ENCODE measurements at places on chromosomes 5 and 9.

DNA sequence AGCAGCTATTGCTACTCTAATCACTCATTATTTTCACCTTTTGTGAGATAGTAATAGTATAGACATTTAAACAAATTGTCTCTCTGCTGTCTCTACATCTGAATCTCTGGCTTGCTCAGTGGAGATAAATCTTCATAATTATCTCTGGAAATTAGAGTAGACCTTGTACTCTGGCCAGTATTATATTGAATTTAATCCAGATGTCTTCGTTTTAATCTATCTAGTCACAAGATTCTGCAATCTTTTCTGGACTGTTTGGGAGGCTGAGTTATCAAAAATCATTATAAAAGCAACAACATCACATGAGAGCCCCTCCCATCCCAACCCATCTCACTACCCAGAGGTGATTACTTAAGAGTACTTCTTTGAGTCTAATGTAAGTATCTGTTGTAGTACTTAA lies 19.0 kb downstream of the ARHGAP26 start:
- no peak for DNase-seq

GRCh38 chr5:2776337-2777302 lies 25.1 kb upstream of the IRX2 start:
- DNase-seq, result no peak

DNA sequence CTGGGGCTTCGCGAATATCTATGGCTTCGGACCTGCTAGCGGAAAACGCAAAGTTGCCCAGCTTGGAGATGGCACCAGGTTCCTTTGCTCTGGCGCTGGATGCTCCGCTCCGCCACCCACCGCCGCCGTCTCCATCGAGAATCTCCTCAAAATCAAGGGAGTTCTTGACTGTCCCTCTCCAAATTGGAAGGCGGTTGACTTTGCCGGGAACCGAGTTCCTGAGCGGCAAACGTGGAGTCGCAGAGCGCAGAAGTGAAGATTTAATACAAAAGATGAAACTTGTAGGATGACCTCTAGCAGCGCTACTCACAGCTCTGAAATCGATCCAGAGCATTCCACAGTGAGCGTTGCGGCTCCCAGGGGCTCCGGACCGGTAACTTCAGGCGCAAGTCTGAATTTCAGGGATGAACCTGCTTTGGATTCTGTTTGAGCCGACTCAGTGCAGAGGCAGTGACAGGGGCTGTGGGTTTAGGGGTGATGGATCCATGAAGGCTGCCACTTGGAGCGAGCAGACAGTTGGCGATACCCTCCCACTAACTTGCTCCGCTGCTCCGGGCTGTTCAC lies 1641.5 kb upstream of the C9orf72 start:
- DNase-seq, result no peak

- no peak for DNase-seq
These were observed 33.5 kb upstream of the ZNF354B start for GRCh38 chr5:178826216-178826615.

DNA sequence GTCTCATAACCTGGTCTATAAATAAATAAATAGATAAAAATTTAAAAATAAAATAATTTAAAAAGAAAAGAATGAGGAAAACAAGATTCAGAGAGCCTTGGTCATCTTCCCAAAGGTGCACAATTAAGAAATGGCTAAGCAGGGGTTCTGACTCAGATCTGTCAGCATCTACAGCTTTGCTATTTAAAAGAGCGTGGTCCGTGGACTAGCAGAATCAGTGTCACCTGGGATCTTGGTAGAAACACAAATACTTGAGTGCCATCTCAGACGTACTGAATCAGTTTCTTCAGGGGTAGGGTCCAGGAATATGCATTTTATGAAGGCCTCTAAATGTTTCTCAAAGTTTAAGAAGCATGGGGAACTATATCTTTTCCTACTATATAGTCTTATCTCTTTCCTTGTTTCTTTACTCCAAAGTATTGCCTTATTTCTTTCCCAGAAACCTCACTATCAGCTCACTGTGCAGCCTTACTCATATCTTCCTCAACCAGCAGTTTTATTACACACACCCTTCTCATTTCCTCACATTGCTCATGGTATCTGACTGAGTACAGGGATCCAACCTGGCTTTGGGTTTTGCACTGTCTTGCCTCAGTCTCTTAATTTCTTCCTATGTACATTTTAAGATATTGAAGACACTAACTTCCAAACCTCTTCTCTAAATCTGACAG lies 58.6 kb downstream of the TMC1 start:
- DNase-seq, result no peak

GRCh38 chr5:168356592-168356991 lies 65.1 kb downstream of the WWC1 start:
- no peak for DNase-seq

- no peak for DNase-seq
These were observed 65.0 kb upstream of the ANGPTL2 start for GRCh38 chr9:127187231-127187956.

DNA sequence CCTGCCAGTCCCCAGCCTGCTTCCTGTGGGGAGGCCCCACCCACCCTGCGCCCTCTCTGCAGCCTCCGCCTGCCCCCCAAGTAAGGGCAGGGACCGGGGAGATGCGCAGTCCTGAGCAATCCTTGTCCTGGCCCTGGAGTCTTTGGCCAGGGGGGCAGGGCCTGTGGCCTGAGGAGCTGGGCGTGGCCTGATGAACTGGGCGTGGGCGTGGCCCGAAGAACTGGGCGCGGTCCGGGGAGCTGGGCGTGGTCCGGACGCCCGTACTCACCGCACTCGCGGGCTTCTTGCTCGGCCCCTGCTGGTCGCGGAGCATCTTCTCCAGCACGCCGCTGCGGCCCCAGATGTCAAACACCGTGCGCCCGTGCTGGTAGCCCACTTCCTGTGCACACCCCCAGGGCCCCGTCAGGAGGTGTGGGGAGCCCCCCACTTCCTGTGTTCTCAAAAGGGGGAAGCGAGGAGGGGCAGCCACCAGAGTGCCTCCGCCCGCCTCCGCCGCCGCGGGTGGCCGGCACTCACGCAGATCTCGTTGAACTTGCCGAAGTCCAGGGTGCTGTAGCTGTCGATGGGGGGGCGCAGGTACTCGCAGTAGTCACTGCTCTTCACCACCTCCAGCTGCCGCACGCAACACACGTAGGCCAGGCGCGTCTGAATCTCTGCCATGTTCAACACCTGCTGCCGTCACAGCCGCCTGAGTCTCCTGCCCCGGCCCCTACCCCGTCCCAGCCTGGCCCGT lies 2.7 kb upstream of the NSMF start:
- no peak for DNase-seq

DNA sequence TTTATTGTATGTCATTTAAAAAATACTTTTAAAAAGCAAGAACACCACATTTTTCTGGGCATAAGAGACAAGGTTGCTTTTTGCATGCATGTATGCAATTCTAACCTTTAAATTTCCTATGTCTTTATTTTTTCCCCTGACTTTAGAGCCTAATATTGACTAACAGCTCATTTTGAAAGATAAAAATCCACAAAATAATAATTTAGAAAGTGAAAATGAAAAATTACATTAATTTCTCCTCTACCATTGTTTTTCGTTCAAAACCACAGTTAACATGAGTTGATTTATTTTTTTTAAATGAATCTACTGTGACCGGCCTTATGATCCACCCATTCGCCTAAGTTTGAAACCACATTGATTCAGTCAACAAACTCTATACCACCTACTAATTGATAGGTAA lies 137.5 kb upstream of the CDKN2B start:
- DNase-seq, result no peak

GRCh38 chr5:624118-624950 lies 12.2 kb downstream of the CEP72 start:
- no peak for DNase-seq

DNA sequence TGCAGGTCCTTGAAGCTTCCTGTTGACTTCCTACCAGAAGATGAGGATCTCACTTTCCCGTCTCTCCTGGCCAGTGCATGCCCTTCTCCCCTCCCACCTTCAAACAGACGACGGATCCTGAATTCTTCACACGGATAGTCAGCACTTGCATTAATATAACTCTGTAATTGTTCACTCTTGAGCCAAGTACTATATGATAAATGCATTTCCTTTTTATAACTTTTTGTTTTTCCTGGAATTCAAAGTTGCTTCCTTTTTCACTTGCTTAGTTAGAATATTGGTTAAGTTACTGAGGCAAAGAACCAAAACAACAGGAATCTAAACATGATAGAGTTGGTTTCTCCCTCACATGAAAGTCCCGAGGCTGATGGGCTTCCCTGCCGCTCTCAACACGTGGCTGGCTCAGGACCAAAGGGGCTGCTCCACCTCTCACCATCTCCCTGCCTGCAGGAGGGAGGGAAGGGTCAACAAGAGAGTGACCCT lies 20.2 kb upstream of the EGFL7 start:
- no peak for DNase-seq

DNA sequence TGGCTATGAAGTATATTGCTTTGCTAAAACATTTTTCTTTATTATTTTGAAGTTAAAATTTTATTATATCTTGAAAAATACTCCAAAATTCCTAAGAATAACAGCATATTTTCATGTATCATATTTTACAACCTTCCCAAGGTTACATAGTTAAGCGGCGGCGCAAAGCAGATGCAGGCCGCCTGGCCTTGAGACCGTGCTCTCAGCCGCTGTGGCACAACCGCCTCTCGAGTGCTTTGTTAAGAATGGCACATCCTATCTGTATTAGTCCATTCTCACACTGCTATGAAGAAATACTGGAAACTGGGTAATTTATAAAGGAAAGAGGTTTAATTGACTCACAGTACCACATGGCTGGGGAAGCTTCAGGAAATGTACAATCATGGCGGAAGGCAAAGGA lies 228.8 kb downstream of the ARRDC3 start:
- no peak for DNase-seq

- no peak for DNase-seq
These were observed 85.5 kb upstream of the MYO10 start for GRCh38 chr5:17021602-17021932.

- DNase-seq, result no peak
These were observed 101.5 kb upstream of the SNX2 start for GRCh38 chr5:122673343-122673742.

GRCh38 chr9:28234894-28235277 lies 661.6 kb upstream of the C9orf72 start:
- no peak for DNase-seq

GRCh38 chr5:42301349-42301748 lies 121.9 kb upstream of the GHR start:
- no peak for DNase-seq

DNA sequence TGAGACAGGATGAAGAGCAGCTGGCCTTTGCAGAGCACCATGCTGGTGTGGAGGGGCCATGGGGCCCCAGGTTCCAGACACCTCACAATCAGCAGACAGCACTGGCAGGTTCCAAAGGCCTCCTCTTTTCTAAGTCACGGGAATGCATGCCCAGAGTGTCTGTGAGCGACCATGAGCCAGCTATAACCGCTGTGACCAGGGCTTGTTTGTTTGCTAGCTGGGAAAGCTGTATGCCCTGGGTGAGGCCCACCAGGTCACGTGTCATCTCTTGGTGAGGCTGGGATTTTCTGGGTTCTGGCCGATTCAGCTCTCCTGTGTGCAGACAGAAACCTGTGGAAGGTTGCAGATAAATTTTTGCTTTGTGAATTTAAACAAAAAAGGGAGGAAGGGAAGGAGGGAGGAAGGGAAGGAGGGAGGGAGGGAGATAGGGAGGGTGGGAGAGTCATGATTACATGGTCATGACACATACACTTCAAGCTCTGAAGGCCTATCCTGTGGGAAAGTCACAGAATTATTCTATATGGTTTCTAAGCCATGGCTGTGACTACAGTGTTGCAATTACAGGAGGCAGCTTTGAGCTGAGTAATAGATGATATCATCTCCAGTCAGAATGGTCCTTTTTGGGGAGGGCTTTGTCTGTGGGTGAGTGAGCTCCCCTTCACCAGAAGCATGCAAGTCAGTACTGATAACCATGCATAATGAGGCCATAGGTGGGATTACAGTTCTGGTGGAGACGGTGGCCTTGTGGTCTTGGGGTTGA lies 37.2 kb downstream of the PAPPA start:
- DNase-seq, result no peak

All from HEK293T (cell line).